ENCODE measurements at places on chromosomes 16 and 17. TPM values are rescaled to one million over a fixed set of nuclear protein-coding genes. Genes with fewer than 3 reads are reported as not detected.
A peak's percentile ranks its signal among the peaks of the same experiment; 100 is the strongest.

DNA sequence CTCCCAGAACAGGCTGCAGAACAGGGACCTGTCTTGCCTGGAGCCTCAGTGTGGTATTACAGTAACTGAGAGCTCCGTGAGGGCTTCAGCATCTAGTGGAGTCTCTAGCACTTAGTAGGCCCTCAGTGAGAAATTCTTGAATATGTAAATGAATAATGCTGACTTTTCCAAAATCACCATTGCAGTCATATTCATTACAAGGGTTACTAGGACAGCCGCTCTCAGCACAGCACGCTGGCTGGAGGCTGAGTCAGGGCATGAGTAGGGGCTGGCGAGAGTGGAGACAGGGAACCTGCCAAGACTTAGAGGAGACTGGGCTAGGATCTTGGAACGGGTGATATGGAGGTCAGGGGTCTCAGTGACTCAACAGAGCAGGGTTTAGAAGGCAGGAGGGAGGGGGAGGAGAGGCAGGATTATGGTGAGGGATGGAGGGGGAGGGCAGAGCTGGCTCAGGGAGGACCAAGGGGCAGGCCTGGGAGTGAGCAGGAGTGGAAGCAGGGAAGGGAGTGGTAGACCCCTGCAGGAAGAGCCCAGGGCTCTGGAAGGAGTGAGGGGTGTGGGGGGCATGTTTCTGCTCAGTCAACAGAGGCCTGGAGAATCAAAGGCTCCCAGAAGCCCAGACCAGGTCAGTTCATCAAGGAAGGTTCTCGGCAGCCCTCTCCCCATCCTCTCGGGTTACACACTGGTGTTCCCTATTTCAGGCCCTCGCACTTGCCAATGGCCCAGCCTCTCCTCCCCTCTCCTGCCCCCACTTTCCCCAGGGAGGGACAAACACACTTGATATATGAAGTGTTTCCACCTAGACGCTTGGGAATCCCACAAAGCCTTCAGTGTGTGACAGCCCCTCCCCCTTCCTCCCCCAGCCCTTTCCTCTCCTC lies 42.3 kb downstream of the FZD2 start:
- DNase-seq, result peak; percentile 75

GRCh38 chr17:1089915-1090314 lies 89.9 kb downstream of the ABR start:
- no peak for DNase-seq

DNA sequence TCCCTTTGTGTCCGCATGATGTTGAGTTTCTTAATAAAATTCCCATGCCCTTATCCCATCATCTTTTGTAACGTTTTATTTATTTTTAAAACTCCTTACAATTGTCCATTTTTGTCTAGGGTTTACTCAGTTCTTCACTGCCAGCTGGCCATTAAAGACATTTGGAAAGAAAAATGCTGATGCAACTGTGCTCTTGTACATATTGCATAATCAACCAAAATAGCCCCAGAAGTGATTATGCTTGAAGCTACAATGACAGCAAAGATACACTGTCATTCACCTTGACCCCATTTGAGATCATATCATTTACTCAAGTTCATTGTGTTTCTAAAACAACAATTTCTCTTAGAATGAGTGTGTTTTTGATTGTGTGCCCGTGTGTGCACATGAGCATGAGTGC lies 1074.6 kb upstream of the RBFOX1 start:
- DNase-seq, result no peak

GRCh38 chr16:77403732-77404131 lies 31.1 kb downstream of the ADAMTS18 start:
- no peak for DNase-seq

The TP53TG3C gene
- total RNA-seq, result not detected

DNA sequence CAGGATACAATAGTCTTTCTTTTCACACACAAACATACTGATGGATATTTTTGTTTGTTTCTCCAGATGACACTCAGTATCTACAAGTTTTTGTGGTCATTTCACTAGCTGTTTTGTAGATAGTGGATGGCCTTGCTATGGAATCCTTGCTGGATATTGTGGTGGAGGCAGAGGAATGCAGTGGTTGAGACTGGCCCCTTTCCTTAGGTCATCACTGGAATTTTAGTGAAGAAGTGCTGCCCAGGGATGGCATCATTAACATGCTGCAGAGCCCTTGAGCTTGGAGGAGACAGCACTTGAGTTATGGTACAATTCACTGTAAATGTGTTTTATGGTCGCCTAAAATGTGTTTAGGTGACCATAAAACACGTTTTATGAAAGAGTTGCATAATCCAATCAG lies 455.9 kb upstream of the HSBP1 start:
- DNase-seq, result no peak

GRCh38 chr16:23434380-23434779 lies 18.6 kb downstream of the COG7 start:
- DNase-seq, result no peak

The HS3ST3A1 gene
- total RNA-seq, result not detected

The IQCK gene
- 7.5 TPM for total RNA-seq

- DNase-seq, result no peak
Observed at GRCh38 chr16:55443434-55444346, 35.3 kb upstream of the MMP2 start.

The TBX21 gene
- not detected for total RNA-seq

- DNase-seq, result no peak
Observed at GRCh38 chr16:58114827-58115825, 14.1 kb downstream of the CFAP20 start.

The ADGRG3 gene
- 0.75 TPM for total RNA-seq

DNA sequence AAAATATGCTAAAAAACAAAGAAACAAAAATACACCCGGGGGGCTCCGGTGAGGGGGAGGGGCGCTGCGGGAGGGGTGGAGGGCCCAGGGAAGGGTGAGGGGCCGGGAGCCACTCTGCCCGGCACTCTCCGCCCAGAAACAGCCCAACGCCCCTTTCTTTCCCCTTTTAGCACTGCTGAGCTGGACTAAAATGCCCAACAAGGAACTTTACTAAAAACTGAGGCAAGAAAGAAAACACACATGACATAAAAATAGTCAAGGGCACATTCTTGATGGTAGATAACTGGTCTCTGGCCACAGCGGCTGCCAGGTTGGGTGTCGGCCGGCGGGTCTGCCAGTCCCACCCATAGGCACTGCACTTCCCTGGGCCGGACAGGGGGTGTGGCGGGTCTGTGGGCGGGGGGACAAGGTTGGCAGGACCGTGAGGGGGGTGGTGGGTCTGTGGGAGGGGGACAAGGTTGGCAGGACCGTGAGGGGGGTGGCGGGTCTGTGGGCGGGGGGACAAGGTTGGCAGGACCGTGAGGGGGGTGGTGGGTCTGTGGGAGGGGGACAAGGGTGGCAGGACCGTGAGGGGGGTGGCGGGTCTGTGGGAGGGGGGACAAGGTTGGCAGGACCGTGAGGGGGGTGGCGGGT lies 20.9 kb downstream of the METRNL start:
- DNase-seq, result no peak

The HSPB9 gene
- total RNA-seq, result not detected

DNA sequence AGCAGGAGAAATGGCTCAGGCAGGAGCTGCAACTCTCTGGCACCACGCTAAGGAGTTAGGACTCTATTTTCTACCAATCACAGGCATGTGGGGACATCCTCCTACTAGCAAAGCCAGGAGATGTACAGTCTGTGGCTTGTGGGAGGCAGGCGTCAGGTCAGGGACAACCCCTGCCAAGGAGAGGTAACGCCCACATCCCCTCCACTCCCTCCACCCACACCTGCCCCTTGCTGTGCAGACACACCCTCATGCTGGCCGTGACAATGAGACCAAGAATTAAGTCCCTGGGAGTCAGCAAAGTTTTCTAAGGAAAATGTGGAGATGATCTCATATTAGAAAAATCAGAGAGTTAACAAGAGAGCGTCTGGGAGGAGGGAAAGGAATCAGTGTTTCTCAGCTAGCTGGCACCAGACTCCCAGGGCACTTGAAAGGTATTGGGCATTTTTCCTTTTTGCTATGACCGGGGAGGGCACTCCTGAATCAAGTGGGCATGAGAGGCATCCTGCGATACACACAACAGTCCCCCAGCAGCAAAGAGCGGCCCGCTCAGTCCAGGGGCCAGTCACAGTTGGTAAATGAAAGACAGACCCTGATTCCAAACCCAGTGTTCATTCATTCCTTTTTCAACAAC lies 87.3 kb upstream of the RPL38 start:
- DNase-seq, result no peak

DNA sequence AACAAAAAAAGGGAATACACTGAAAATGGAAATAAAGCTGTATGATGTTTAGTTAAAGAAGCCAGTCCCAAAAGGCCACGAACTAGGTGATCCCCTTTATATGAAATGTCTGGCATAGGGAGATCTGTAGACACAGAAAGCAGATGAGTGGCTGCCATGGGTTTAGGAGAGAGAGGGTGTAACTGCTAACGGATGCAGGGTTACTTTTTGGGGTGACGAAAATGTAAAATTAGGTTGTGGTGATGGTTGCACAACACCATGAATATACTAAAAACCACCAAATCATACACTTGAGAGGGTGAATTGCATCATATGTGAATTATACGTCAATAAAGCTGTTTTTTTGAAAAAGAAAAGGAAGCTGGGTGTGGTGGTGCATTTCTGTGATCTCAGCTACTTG lies 99.6 kb downstream of the ADCY9 start:
- DNase-seq, result no peak

GRCh38 chr17:13587487-13588338 lies 14.0 kb downstream of the HS3ST3A1 start:
- no peak for DNase-seq

GRCh38 chr16:61415126-61415525 lies 621.1 kb downstream of the CDH8 start:
- no peak for DNase-seq

DNA sequence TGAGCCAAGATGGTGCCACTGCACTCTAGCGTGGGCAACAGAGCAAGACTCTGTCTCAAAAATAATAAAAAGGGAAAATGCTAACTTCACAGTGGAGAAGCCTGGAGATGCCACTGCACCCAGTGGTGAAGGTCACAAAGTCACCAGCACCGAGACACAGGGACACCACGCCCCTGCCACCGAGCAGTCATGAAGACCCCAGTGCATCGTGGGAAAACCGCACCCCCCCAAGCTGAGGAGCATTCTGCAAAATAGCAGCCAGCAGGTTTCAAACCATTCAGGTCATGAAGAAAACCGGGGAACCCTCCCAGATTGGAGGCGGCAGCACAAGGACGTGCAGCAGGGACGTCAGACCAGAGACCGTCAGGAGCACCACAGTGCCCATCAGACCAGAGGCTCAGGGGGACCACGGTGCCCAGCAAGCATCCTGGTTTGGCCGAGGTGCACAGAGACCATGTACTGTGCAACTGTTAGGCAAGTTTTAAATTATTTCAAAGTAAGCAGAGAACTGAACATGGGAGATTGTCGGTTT lies 13.7 kb downstream of the CHMP1A start:
- no peak for DNase-seq

The PRAC2 gene
- total RNA-seq, result not detected

- DNase-seq, result no peak
Observed at GRCh38 chr17:35913609-35914008, 17.0 kb downstream of the RDM1 start.

DNA sequence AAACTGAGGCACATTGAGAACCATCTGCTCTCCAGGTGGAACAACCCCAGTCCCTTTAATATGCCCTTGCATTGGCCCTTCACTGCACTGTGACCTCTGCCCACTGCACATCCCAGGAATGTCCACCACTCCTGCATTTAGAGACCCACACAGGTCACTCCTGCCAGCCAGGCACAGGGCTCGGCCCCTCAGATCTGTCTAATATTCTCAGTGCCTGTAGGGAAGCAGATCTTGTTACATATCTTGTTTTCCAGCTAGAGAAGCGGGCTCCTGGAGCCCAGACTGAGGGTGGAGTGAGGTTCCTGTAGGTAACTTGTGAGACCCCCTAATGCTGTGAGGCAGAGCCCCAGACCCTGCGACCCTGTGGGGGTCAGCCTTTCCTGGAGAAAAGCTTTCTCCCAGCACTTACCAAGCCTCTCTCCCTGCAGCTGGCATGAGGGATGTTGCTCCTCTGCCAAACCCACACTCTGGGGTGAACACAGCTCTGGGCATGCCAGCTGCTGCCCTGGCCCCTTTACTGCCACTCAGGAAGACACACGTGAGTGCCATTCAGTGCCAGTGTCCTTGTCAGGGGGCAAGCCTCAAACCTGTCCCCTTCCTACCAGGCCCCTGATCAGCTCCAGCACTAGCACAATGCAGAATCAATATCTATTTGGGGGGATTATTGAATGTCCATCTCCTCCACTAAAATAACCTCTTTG lies 40.3 kb upstream of the CRHR1 start:
- DNase-seq, result no peak

The RNF112 gene
- total RNA-seq, result 1.2 TPM

GRCh38 chr17:56870081-56870651 lies 36.2 kb downstream of the DGKE start:
- DNase-seq, result no peak

DNA sequence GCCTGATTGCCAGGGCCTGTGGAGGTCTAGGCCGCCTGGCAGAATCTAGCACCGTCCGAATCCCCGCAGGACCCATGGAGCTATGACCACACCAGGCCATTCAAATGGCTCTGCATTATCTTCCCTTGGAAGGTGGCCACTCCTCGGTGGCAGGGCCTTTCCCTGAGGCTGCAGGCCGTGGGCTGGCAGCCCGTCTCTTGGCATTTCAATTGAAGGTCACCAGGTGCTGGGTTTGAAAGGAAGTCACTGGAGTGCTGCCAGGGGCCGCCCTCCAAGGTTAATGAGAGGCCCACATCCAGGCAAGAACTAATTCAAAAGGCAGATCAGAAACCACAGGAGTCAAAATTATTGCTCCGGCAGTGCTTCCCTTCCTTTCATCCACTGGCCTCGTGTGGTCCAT lies 27.7 kb upstream of the CACNG5 start:
- no peak for DNase-seq

DNA sequence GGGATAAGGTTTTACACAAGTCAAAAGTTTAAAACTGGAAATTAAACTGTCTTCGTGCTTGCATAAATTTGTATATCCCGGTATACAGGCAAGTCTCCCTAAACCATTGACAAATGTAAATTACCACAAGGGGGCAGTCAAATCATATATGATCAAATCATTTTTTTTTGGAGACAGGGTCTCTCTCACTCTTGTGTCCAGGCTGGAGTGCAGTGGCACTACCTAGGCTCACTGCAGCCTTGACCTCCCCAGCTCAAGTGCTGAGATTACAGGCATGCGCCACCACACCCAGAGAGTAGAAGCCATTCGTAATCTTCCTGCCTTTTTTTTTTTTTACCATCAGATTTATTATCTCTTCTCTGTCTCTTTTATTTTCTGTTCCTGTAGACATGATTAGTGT lies 18.5 kb downstream of the TOP2A start:
- no peak for DNase-seq

The TEKT5 gene
- not detected for total RNA-seq

The CNTNAP4 gene
- total RNA-seq, result not detected

- no peak for DNase-seq
Observed at GRCh38 chr16:27771201-27771910, 221.4 kb downstream of the KATNIP start.

The C17orf50 gene
- total RNA-seq, result not detected

Measured in right atrium auricular region (tissue), 2 donors.